ENCODE measurements at places on chromosomes 1 and 21. TPM values are rescaled to one million over a fixed set of nuclear protein-coding genes. Genes with fewer than 3 reads are reported as not detected.

GRCh38 chr1:1291023-1291528 is 10.8 kb downstream of the SCNN1D start:
- DNase-seq = no peak

DNA sequence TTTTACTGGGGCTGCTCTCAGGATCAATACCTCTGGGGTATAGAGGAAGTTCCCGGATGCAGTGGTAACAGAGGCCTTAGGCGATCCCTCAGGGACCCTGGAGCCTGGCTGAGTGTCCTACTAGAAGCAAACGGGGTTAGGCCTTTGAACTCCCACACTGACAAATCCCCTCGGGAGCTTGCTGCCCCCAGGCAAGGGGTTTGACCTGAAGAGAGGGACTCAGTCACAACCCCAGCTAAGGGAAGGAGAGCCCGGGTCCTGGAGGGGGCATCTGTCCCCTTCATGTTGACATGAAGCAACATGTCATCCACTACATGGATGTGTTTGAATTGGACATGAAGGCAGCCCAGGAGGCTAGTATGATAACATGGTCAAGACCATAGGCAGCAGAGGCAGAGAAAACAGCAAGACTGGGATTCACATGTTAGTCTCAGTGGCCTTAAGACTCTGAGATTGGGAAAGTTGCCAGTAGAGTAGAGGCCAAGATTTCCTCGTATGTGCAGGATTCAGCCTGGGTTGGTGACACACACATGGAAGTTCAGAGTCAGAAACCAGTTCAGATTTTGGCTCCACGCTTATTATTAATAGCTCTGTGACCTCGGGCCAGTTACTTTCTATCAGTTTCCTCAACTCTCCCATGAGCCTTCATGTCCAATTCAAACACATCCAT is 101.5 kb downstream of the KCNN3 start:
- no peak for DNase-seq

DNA sequence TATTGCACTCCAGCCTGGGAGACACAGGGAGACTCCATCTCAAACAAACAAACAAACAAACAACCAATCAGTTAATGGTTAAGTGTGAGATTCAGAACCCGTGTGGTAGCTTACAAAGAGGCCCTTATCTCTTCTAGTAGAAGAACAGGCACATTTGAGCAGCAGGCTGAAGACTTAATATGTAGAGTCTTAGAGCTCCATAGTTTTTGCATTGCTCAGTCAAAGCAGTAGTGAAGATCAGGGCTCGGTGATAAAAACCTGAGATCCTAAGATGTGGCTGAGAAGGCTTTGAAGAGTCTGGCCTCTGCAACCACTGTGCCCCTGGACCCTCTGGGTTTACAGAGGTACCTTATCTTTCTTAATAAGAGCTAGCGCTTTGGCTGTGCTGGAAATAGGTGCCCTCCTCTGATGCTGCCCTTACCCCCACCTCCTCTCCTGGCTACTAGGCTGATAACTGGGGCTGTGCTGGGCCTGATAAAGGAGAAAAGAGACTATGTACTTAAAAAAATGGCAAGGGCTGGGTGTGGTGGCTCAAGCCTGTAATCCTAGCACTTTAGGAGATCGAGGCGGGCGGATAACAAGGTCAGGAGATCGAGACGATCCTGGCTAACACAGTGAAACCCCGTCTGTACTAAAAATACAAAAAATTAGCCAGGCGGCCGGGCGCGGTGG is 10.5 kb upstream of the UCK2 start:
- no peak for DNase-seq

- no peak for DNase-seq
Measured at GRCh38 chr1:36599828-36600227, 117.1 kb upstream of the CSF3R start.

DNA sequence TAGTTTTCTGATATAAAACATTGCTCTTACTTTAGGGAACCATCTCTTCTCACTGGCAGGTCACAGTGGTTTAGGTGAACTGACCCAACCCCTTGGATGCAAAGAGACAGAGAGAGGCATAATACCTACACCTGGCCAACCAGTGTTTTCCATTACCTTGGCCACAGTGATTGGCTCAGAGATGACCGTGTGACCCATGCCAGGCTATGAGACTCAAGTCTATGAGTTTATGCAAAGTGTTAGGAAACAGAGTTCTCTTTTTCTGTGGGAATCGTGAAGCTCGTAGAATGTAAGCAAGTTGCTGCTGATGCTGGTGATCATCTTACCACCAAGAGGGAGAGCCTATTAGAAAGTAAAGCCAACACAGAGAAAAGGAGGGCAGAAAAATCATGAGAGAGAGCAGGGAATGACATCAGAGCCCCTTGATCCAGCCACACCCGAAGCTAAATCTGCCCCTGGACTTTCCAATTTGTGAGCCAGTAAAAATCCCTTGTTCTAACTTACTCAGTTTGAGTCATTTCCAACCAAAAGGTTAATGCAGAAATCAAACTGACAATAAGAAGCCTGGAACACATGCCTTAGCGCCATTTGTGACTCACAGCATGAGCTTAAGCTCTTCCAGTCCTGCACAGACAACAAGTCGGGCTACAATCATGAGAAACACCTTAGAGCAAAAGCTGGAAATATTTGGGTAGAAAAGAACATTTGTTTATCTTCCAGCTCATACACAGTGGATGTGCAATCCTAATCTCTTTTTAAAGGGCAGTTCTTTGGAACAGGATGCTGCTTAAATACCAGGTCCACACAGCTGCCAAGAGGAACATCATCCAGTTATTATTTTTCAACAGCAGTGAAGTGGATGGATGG is 81.3 kb upstream of the KAZN start:
- no peak for DNase-seq

The FAM151A gene
- total RNA-seq = not detected

The DPYD gene
- total RNA-seq = 17.9 TPM

- no peak for DNase-seq
Measured at GRCh38 chr1:220056374-220056773, 10.1 kb upstream of the EPRS1 start.

DNA sequence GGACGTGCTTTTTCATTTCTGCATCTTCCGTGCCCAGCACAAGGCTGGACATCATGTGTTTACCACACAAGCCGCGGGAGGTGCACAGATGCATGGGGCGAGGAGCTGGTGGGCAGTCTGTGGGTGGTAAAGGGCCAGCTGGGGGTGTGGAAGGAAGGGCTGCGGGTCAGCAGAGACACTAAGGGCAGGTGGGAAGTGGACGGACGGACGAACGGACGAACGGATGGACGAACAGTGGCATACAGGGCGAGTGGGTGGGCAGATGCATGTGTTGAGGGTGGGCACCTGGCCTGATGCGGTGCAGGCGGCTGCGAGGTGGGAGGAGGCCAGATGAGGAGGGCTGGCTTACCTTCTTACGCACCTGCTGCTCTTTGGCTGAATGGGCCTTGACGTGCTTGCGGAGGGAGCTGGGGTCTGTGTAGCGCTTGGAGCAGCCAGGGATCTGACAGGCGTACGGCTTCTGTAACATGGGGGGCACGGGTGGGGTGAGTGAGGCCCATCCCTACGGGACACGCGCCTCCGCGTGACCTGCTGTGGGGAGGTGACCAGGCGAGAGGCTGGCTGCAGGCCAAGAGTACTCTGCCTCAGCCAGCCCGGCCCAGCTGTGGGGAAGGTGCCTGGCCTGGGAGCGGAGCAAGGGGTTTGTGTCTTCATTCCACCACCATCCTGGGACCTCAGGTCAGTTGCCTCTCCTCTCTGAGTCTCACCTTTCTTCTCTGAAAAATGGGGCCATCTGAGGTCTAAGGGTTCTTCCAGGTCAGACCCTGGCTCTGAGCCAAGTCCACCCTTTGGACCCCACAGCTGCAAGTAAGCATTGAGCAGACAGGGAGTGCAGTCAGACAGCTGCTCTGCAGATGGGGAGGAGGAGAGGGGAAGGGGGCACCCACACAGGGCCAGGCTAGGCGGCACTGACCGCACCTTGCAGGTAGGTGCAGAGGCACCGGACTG is 65.5 kb downstream of the DMRTB1 start:
- DNase-seq = no peak

The VWA5B1 gene
- not detected for total RNA-seq

GRCh38 chr1:234102583-234102982 is 198.1 kb downstream of the SLC35F3 start:
- DNase-seq = no peak

GRCh38 chr1:201870397-201870796 is 18.3 kb upstream of the SHISA4 start:
- no peak for DNase-seq

DNA sequence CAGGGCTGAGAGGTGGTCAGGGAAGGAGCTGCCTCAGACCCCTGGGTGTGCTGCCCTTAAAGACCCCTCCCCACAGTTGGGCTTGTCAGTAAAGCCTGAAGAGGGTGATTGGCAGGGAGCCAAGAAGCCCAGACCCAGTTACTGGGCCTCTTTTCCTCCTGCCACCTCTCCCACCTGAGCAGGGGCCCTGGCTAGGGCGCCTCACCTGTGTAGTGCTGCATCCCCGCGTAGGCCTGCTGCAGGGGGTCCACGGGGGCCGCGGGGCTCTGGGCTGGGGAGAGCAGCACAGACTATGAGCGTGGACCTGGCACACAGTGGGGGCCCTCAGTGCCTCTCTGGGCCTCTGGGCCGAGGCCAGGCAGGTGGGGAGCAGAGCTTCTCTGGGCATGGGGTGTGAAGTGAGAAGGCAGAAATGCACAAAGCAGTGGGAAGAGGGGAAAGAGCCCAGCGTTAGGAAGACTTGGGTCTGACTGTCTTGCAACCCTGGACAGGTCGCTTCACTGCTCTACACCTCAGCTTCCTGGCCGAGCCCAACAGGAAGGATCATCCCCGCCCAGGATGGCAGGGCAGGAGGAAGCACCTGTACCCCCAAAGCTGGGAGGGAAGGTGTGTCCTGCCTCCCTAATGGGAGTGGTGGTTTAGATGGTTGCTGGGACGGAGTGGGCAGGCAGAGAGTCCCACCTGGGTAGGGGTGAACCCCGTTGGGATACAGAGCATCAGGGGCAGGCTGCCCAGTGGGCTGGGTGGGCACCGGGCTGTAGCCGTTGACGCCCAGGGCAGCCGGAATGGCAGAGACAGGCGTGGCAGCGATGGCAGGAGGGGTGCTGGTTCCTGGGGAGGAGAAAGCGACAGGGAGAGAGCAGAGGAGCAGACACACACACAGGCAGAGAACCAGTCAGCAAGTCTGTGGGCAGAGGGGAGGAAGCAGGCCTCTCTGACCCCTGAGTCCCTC is 9.9 kb downstream of the CELF3 start:
- DNase-seq = no peak

The THEMIS2 gene
- 28.7 TPM for total RNA-seq

The SLFNL1 gene
- not detected for total RNA-seq

DNA sequence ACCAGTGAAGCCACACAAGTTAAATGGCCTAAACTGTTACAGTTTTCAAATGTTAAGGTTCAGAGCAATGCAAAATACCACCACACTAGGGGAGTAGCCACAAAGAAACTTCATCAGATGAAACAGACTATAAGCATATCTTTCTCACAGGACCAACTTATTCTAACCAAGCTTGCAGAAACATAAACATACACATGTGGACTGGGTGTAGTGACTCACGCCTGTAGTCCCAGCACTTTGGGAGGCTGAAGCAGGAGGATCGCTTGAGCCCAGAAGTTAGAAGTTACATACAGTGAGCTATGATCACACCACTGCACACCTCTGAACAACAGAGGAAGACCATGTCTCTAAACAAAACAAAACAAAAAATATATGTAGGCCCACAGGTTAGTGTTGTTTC is 17.3 kb downstream of the WDR47 start:
- DNase-seq = no peak

GRCh38 chr1:153277852-153278251 is 18.4 kb downstream of the LORICRIN start:
- DNase-seq = no peak

The KCNN3 gene
- total RNA-seq = 0.36 TPM

DNA sequence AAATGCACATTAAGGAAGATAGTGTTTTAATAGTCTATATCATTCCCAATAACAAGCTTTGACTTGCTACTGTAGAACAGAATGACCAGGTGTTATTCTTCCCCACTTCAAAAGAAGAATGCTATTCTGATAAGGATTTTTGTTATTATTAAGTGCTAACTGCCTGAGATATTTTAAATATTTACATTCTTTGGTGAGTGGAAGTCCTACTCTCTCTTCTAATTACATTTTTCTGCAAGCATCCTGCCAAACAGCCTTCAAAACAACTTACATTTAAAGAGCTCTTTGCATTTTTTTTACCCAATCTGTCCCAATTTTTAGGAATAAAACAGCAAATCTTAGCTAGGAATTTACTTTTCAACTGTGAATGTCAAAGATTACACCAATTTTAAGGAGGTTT is 23.5 kb upstream of the SYDE2 start:
- no peak for DNase-seq

The SASS6 gene
- 16.7 TPM for total RNA-seq

GRCh38 chr1:42463921-42464320 is 835 bp downstream of the CCDC30 start:
- no peak for DNase-seq

The LCE2C gene
- not detected for total RNA-seq

The REN gene
- total RNA-seq = not detected

GRCh38 chr1:9687874-9688582 is 36.5 kb downstream of the PIK3CD start:
- no peak for DNase-seq

DNA sequence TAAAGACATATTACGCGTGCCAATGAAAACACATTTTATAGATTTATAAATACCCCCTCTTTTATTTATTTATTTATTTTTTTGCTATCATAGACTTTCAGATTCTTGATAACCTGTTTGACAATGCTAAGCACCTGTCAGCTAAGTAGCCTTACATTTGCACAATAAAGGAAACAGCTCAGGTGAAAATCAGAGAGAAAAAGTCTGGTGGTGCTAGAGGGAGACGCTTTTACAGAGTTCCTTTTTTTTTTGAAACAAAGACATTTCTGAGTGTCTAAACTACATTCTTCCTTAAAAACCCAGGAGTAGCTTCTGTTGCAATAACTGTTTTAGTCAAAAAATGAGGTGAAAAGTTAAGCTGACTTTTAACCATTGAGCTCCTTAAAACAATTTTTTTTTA is 1611.6 kb downstream of the NCAM2 start:
- no peak for DNase-seq

GRCh38 chr1:220323717-220324116 is 51.5 kb upstream of the RAB3GAP2 start:
- DNase-seq = no peak

The RGS8 gene
- total RNA-seq = not detected

The GPR157 gene
- 2.8 TPM for total RNA-seq

- no peak for DNase-seq
Measured at GRCh38 chr1:197982256-197982655, 65.1 kb downstream of the LHX9 start.

The LRRC40 gene
- total RNA-seq = 22.6 TPM

DNA sequence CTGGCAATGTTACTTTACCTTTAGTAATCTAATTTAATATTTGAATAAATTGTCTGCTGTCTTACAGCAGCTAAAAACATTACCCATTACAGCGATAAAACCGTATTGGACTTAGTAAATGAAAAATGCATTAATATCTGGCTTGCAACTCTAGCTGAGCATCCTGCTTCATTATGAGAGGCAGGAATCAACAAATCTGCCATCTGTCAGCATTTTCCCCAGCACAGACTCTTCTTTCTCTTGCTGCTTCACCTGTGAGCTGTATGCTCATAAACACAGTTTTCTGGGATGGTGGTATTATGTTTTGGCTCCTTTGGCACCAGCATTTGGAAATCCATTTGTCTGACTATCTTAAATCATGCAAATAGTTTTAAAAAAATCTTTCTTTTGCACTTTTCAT is 487.1 kb downstream of the KCNT2 start:
- no peak for DNase-seq

Measured in activated T-helper 1 cell treated with anti-CD3 and anti-CD28 coated beads, Interleukin-12 subunit alpha, Interleukin-12 subunit beta, Interleukin-2, Interleukin-4 antibody, amounts not matched to agents 30 ng/mL and 10 ng/mL and 1 ng/mL, durations not matched to agents 14 hours and 24 hours and 36 hours (primary cell).